A172 (cell line): ENCODE measurements at places on chromosomes 6 and 20. TPM values are rescaled to one million over a fixed set of nuclear protein-coding genes. Genes with fewer than 3 reads are reported as not detected.

SGK2 gene
- not detected in 2 replicates for total RNA-seq

- DNase-seq, result no peak
Observed at GRCh38 chr6:113015249-113015648, 668.1 kb downstream of the RFPL4B start.

PTCRA gene
- not detected in 2 replicates for total RNA-seq

- no peak for DNase-seq
Observed at GRCh38 chr6:11727346-11727997, 51.1 kb downstream of the ADTRP start.

ABRACL gene
- 112 and 133 TPM in 2 replicates for total RNA-seq

REM1 gene
- total RNA-seq, result not detected in 2 replicates

DNA sequence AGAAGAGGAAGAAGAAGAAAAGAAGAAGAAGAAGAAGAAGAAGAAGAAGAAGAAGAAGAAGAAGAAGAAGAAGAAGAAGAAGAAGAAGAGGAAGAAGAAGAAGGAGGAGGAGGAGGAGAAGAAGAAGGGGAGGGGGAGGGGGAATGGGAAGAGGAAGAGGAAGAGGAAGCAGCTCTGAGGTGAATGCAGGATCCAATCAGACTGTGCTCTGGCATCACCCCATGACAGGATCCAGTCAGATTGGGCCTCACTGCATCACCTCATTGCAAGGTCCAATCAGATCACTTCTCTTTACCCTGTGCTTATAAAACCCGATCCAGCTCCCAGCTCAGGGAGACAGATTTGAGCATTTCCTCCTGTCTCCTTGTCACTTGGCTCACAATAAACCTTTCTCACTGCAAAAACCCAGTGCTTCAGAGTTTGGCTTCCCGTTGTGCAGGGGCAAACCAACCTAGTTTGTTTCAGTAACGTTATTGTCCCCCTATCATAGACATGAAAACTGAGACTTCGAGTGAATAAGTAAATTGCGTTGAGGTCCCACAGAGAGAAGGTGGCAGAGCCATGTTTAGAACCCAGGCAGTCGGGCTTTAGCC, 28.6 kb upstream of the YWHAB start:
- DNase-seq, result peak; percentile 41

GRCh38 chr20:11919581-11919980, 1.9 kb downstream of the BTBD3 start:
- DNase-seq, result no peak

DNA sequence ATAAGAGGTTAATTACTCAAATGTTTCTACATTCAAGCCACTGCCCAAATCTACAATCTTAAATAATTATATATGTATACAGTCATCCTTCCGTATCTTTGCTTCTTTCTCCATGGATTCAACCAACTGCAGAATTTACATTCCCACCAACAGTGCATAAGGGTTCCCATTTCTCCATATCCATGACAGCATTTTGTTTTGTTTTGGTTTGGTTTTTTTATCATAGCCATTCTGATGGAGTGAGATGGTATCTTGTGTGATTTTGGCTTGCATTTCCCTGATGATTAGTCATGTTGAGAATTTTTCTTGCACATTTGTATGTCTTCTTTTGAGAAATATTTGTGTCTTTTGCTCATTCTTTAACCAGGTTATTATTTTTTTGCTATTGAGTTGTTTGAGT, 198.5 kb downstream of the C6orf118 start:
- no peak for DNase-seq

CAGE1 gene
- total RNA-seq, result not detected in 2 replicates

GRCh38 chr6:8000188-8000596, 64.0 kb downstream of the BLOC1S5 start:
- no peak for DNase-seq

DNA sequence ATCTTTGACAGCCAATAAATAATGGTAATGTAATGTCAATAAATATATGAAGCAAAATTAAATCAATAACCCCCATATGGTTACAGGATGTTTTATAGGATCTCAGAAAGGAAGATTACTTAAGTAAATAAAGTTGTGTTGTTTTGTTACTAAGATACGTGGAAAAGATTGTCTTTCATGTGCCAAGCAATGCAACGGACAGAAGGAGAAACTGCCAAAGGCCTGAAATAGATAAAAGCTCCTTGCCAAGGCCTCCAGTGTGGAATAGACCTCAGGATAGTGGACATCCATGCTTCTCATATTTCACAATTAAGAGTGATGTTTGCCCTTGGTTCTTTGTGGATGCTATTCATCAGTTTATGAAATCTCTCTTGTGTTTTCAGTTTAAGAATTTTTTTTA, 16.4 kb upstream of the FNDC1 start:
- no peak for DNase-seq

GRCh38 chr6:88670369-88670768, 293.0 kb downstream of the RNGTT start:
- DNase-seq, result no peak

DNA sequence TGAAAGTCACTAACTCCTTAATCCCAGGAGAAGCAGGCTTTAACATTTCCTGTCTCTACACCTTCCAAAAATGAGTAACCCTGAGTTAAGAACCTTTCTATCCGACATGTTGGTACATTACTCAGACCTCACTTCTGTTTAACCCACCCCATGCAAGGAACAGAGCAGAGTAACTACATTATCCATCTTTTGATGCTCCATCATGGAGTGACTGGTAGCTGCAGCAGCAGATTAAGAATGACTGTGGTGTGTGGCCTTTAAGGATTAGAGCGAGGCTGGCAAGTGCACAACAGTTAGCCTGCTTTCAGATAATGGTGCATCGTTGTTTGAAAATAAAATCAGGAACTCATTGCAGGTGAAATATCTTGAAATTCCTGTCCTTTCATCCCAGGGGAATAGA, 2.0 kb downstream of the TRAF3IP2 start:
- DNase-seq, result no peak

DNA sequence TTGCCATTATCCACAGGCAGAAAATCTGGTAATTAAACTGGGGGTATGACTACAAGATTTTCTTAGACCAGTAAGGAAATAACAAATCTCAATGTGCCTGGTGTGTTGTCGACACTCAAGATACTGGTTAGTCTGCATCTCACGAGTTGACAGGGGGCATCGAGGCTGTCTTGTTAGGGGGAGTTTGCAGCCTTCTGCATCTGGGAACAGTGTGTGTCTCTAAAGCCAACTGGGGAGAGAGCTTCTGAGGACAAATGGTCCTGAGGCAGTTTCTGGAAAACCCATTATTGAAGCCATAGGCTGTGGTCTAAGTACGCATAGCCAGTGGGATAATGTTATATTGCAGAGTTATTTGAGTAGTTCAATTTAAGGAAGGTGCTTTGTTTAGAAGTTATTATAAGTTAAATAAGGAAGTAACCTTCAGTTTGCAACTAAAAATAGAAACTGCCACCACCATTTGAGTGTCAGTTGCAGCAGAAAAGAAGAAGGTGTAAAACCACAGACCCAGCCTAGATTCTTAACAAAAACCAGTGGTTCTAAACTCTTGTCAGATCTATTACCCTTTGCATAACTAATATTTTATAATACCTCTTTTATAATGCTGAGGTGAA, 15.4 kb upstream of the MAPK13 start:
- DNase-seq, result no peak

SH3BGRL2 gene
- total RNA-seq, result 1.2 and 2.3 TPM in 2 replicates

DNA sequence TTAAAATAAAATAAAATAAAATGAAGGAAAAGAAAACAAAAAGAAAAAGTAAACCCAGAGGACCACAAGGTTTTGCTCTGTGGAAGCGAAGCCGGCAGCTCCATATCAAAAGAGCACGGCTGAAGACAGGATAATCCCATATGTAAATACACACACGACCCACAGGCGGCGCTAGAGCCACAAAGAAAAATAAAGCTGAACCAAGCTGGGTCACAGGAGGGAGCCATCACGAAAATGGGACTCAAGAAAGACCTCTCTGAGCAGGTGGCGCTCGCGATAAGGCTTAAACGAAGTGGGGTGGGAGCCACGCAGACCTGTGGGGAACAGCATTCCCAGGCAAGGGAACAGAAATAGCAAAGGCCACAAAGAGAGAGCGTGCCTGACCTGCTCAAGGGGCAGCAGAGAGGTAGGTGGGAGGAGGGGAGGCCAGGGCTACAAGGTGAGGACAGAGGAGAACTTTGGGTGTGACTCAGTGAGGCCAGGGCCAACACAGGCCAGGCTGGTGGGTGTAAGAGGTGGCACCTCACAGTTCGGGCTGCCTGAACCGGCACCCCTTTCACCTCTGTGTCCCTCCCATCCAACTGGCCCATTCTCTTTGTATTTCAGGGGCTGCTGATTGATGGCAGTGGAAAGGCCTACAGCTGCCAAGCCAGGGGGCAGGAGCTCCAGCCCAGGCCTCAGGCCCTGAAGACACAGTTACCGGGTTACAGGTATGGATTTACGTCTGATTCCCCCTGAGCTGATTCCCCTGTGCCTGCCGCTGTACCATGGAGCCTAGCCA, 26.0 kb downstream of the PTGIS start:
- DNase-seq, result peak; percentile 73

GRCh38 chr6:55443238-55444134, 116.2 kb downstream of the GFRAL start:
- no peak for DNase-seq

TINAG gene
- total RNA-seq, result not detected in 2 replicates

DNA sequence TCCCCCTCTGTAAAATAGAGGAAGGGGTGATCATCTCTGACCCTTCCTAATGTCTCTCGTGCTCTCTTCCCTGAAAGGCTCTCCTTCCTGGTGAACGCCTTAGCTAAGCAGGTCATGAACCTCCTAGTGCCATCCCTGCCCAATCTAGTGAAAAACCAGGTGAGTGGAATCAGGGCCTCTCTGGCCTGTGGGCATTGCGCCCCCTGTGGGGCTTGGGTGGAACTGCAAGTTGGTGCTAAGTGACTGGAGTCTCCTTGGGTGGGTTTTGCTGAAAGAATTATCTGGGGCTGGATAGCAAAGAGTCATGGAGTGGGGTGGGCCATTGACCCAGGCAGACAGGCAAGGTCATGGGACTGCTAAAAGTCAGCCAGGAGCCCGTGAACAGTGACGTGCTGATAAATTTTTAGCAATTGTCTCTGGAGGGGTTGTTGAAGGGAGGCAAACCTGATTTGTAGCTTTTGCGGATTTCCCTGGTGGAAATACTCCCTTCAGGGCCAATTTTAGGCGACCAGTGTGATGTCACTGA, 8.9 kb downstream of the BPIFB1 start:
- DNase-seq, result peak; percentile 35

PPP1R3G gene
- 0.22 and 1.5 TPM in 2 replicates for total RNA-seq

- DNase-seq, result no peak
Observed at GRCh38 chr6:79077715-79078074, 359 bp downstream of the PHIP start.

AFG1L gene
- 4.5 and 6.6 TPM in 2 replicates for total RNA-seq
